Cortex of kidney (tissue), 1 donor: ENCODE measurements at places on chromosomes 2 and 18.

GRCh38 chr2:175463589-175464310, 282.2 kb upstream of the ATP5MC3 start:
- DNase-seq: no peak

DNA sequence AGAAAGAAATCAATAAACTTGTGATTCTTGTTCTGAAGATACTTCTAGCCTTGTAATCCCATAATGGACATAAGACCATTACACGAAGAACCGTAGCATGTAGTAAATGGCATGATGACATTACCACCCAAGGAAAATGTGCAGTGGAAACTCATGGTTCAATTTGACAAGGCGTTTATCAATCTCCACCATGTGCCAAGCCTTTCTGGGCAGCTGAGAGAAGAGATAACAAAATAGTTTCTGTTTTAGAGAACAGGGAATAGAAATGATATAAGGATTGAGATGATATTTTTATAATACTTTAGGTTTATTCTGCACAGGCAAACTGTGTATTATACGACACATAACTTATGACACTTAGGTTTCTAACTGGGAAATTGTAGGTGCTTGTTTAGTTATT, 19.2 kb downstream of the ABI2 start:
- no peak for DNase-seq

DNA sequence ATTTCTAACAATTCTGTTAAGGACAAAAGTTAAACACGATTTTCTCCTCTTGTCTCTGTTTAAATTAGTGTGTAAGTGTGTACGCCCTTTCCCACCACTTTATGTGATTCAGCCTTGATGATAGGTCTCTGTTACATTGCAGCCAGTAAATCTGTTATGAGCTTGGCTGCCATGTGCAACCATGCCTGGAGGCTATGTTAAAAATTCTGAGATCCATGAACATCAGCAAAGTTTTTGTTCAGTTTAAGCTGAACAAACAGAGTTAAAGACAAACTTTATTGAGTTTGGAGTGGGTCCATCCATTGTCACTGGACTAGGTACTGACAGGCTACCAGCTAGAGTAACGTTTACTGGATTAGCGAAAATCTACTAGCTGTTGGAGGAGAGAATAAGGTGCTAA, 110.4 kb downstream of the NCKAP5 start:
- DNase-seq: no peak

- no peak for DNase-seq
These were observed 82.3 kb downstream of the ACVR2A start for GRCh38 chr2:147927053-147927588.

DNA sequence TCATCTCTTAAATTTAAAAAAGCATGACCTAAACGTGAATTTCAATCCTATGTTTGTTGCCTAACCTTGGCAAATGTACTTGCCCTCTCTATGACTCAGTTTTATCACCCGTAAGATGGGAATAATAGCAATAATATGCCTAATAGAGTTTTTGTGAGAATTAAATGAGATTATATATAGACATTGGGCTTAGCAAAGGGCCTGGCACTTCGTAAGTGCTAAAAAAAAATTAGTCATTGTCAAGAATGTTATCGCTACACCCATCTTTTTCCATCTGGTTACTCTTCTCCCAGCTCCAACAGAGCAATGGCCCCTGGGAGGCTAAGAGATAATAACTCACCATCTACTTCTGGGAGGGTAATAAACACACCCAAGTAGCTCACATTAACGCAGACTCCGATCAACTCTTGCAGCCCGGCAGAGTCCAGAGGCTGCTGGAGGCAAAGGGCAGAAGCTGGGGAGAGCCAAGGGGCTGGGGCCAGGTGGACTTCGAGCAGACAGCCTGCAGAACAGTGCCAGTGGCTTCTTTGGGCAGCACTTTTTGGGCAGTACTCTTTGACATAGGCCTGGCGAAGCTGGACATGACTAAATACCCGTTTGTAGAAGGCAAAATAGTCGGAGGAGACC, 63.9 kb upstream of the STPG4 start:
- no peak for DNase-seq

- no peak for DNase-seq
These were observed 28.4 kb upstream of the DTNB start for GRCh38 chr2:25701801-25702200.

DNA sequence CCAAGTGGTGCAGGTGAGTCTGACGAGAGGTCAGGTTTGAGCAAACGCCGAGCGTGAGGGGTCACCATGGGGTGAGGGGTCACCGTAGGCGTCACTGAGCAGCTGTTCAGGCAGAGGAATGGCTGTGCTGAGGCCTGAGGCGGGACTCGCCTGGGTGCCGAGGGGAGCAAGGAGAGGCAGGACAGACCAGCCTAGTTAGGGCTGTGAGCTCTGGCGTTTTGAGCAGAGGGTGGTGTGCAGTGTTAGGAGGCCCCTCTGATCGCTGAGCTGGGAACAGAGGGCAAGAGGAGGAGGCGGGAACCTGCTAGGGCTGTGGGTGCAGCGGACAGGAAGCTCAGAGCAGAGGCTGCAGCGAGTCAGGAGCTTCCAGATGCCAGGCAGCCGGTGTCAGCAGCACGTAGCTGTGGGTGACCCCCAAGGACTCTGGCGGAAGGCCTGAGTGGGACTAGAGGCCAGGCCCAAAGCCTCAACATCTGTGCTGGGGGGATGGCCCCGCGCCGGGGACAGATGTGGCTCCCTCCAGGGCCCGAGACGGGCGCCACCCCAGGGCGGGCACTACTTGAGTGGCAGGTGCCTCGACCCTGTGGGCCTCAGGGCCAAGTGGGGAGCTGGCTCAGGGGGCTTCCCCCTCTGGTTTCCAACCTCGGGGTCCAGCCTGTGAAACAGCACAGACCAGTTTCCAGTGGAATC, 55.7 kb downstream of the KCNG2 start:
- DNase-seq: no peak

DNA sequence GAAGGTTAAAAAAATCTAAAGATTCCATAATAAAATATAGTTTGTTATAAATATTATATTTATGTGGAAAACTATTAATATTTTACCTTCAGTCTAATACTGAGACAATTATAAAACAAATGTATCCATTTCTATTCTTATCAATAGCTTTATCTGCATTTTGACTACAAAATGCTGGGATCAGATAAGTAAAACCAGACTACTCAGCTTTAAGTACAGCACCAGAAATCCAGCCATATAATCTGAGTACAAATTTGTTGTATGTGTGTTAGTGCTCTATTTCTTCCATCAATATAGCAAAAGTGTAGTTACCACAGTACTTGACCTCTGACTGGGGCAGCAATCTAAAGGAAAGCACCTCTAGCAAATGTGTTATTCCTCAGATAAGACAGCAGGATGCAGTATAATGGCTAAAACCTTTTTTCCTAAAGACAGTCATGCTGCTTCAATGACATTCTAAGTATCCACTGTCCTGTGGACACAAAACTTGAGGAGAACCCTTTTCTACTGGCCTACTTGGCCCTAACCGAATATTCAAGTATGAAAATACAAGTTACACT, 68.1 kb downstream of the OLA1 start:
- DNase-seq: no peak

- no peak for DNase-seq
These were observed 146.3 kb upstream of the L3MBTL4 start for GRCh38 chr18:6561016-6561415.

DNA sequence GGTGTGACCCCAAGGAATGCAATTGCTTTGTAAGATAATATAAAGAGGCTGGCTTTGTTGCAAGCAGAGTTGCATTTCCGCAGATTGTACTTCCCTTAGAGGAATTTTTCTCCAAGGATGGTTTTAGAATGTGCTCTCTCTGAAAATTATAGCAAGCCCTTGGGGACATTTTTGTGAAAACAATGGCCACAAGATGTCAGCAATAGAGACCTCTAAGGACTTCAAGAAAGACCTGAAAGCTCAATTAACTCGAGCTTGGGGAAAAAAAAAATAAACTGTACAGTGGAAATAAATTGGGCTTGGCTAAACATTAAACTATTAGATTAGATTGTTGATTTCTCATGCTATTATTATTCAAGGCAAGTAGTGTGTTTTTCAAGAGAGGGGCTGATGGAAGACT, 81.3 kb upstream of the KYNU start:
- no peak for DNase-seq

- DNase-seq: no peak
These were observed 120.7 kb downstream of the LOXHD1 start for GRCh38 chr18:46536215-46536874.

DNA sequence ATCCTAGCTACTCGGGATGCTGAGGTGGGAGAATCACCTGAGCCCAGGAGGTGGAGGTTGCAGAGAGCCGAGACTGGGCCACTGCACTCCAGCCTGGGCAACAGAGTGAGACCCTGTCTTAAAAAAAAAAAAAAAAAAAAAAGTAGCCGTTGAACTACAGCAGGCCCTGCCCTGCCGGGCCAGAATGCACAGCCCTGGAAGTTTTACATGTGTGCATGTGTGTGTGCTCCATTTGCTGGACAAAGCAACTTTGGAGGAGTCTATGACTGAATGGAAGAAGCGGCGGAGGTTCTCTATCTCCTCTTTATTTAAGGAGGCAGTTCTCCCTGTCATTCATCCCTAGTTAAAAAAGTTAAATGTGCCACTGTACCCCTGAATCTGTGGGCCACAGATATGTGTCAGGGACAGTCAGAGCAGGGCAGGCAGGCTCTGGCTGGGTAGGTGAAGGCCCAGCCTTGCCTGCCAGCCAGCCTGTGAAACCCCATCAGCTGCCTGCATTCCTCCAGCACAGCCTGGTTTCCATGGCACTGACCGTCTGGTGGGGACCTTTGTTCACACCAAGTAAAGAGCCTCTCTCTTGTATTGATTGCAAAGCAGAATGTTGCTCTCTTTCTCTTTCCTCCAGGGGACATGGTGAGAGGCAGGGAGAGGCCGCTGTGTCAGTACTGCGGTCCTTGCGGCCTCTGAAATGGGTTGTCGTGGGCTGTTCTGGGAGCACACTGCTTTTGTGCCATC, 10.9 kb downstream of the LIPG start:
- DNase-seq: no peak

GRCh38 chr2:79446313-79446712, 66.5 kb upstream of the CTNNA2 start:
- no peak for DNase-seq

GRCh38 chr2:236298924-236299475, 34.8 kb upstream of the ASB18 start:
- DNase-seq: no peak

DNA sequence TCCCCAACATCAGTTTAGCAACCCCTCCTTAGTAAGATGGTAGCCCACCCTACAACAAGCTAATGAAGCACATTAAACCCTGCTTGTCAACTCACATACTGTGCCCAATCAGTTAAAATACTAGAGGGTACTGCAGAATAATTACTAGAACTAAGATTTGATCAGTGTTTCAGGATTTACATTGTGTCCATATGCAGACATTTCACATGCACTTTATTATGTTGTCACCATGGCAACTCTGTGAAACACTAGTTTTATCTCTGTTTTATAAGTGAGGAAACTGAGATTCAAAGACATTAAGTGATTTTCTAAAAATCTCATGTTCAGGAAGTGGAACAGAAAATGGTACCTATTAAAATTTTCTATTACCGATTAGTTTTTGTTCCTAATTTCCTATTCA, 61.7 kb downstream of the CYBRD1 start:
- DNase-seq: no peak

DNA sequence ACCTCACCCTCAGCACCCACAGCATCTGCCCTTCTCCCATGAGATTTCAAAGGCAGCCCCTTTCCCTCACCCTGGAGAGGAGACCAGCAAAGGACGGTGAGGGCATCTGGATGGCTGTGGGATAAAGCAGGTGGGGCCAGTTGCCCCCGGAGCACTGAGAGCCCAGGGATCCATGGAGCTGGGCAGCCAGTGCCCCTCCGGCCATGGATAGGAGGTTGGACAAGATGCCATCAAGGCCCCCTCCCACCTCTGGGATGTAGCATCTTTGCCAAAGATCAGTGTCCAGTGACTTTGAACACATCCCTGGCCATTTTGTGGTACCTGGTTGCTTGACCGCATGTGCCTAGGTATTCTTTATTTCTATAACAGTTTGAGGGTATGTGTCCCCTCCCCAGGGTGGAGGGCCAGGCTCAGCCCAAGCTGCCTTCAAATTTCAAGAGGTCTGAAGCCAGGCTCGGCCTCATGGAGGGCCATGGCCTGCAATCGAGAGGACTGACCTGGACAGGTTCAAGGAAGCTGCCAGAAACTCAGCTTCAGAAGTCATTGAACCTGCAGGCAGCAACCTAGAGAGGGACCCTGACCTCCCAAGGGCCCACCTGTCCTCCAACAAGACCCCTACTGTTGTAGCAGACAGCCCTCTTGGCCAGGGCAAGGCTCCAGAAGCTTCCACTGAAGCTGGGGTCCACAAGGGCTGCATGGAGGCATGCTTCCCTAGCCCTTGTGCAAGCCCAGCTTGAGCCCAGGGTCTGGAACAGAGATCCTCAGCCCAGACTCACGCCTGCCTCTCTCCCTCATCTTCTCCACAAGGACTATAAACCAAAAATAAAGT, 55.5 kb upstream of the BIN1 start:
- DNase-seq: no peak

- no peak for DNase-seq
These were observed 103.9 kb upstream of the UBE2E3 start for GRCh38 chr2:180876506-180876905.

- no peak for DNase-seq
These were observed 357.5 kb downstream of the PTPRM start for GRCh38 chr18:7924616-7925015.

- DNase-seq: no peak
These were observed 368.6 kb upstream of the SPRED2 start for GRCh38 chr2:65800998-65801397.

DNA sequence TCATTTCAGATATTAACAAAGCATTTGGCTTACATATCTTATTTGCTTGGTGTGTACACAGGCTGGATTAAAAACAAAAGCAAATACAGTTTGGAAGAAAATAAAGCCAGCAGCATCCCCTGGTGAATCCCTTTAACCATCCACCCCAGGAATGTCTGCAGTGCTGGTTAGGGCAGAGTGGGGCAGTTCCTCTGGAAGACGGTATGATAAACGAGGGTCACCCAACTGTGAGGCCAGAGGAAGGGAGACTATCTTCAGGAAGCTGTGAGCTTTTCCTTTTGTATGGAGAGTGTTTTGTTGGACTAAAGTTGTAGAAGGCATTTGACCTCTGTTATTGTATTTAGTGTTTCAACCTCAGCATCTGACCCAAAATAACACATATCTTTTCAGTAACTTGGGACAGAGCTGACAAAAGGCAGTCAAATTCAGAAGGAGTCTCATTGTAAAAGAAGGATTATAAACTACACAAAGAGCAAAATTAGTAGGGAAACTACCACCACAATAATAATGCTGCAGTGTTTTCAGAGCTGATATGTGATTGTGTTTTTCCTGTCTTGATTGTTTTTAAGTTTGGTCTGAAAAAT, 159.1 kb downstream of the FMNL2 start:
- DNase-seq: no peak

DNA sequence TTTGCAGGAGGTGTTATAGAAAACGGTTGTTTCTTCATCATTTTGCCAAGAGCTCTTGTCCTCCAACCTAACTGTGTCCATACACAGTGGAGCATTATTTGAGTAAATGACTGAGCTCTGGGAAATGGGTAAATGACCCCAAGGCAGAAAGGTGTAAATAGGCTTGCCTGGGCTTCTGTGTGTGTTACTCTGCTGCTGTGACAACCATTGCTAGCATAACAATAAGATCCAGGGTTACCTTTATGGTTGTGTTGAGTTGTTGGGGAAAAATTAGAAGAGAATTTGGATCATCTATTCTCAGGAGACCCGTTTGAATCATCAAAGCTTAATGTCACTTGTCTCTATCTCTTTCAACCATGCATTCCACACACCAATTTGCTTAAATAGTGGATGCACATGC, 672.7 kb downstream of the DPP10 start:
- no peak for DNase-seq

GRCh38 chr2:143850084-143850483, 669.8 kb downstream of the ZEB2 start:
- DNase-seq: no peak
